ENCODE measurements at places on chromosomes 16 and 17.
A peak's percentile ranks its signal among the peaks of the same experiment; 100 is the strongest.

DNA sequence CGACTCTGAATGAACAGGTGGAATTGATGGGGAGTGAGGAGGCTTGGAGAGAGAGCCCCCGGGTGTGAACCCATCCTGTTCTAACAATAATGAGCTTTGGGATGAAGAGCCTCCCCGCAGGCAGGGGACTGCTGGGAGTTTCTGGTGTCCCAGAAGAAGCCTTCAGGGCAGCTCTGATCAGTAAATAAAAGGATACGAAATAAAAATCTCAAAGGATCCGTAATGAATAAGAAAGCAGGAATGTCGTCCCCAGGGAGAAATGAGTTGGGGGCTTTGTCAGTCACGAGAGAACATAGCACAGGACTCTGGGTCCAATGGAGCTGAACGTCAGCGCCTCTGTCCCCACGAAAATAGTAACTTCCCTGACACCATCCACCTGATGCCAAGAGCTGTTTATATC is 113.4 kb downstream of the PITPNC1 start:
- peak; percentile 50 for DNase-seq

- DNase-seq: peak; percentile 90
Measured at GRCh38 chr17:37752482-37752881, 7.6 kb upstream of the HNF1B start.

- peak; percentile 79 for DNase-seq
Measured at GRCh38 chr17:64698725-64699124, 36.6 kb upstream of the SMURF2 start.

- DNase-seq: no peak
Measured at GRCh38 chr17:29210879-29211278, 30.7 kb upstream of the MYO18A start.

DNA sequence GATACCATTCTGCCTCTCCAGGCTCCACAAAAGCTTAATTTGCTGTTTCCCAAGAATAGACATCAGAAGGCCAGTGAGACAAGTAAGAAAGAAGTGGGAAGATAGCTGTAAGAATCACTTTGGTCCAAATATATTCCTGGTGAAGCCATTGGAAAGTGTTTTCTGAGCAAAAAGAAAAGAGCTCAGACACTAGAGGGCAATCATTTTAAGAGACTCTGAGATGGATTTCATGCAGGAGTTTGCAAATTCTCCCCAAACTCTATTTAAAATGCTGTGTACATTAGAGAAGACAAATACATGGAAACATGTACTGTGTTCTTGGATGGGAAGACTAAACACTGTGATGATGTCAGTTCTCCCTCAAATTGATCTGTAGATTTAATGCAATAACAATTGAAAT is 8.0 kb upstream of the SLC6A2 start:
- no peak for DNase-seq

- DNase-seq: no peak
Measured at GRCh38 chr17:67183531-67183930, 61.5 kb downstream of the HELZ start.

DNA sequence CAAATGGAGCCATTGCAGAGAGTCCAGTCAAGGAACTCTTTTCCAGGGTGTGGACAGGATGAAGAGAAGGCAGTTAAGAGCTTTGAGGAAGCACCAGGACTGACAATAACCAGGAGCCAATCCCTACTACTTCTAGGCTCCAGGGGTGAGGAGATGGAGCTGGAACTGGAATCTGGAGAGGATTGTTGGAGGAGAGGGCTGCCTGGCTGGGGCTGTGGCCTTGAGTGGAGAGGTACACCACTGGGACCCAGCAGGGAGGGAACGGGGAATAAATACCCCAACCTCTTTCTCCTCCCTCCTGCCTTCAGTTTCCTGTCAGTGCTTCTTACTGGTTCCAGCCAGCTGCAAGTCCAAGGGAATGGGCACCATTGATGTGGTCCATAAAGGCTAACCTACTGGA is 32.2 kb upstream of the TMEM220 start:
- DNase-seq: no peak

- no peak for DNase-seq
Measured at GRCh38 chr16:6777624-6778023, 555.0 kb upstream of the RBFOX1 start.

DNA sequence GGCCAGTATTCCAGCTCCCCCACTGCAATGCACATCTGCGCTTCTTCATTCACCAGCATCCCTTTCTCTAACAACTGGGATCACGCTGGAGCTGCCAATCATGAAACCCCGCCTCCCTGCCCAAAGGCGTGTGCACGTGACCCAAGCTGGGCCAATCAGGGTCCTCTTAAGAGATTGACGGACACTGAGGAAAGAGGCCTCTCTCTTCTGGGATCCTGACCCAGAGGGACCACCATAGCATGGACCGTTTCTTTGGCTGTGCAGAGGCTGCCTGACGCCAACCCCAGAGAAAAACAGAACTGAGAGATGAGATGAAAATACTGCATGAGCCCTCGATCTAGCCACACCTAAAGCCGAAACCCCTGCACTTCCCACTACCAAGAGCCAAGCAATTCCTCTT is 32.0 kb downstream of the COTL1 start:
- no peak for DNase-seq

DNA sequence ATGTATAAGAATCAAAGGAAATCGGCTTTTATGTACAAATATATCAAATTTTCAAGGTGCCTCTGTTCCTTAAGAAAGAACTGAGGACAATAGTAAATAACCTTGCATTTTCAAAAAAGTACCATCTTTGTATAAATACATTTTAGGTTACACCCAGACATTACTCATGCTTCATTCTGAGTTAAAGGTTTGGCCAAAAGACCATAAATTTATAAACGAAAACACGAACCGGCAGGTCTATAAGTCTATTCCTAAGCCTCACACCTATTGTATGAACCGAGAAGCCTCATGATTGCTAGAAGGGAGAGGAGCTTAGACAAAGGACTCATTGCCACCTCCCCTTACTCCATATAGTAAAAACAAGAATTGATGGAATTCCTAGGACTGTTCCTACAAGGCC is 94.6 kb upstream of the PSMD7 start:
- DNase-seq: no peak

GRCh38 chr16:55622272-55622671 is 33.5 kb upstream of the SLC6A2 start:
- no peak for DNase-seq

DNA sequence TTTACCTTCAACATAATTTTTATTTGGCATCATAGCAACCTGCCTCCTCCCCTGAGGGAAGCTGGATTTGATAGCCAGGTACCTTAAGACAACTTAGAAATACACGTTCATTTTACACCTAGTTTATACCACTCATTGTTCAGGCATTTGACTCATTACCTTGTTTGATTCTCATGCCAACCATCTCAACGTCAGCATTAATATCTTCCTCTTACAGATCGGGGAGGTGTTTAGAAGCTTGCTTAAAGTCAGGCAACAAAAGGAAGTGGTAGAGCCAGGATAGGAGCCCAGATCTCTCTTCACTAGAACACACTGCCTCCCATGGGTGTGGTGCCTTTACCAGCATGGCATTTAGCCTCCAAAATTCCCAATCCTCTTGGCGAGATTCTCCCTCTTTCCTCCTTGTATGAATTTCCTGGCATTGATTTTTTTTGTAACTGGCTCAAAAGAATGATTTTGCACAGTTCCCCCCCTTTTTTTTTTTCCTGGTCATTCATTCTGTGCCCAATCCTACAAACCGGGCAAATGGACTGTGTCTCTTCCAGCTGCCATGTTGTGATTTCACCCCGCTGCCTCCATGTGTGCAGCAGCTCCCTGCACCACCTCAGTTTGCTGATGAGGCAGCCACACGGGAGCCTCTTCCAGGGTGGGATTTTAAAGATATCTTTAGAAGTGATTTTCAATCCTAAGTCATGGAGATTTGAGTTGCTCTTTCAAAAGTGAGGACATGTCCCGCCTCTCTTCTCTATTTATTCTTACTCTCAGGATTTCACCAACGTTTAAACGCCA is 383.6 kb downstream of the UTP18 start:
- DNase-seq: no peak

Data from fibroblast of skin of back (primary cell).